ENCODE measurements at places on chromosomes 12 and 14.
A peak's percentile ranks its signal among the peaks of the same experiment; 100 is the strongest.

DNA sequence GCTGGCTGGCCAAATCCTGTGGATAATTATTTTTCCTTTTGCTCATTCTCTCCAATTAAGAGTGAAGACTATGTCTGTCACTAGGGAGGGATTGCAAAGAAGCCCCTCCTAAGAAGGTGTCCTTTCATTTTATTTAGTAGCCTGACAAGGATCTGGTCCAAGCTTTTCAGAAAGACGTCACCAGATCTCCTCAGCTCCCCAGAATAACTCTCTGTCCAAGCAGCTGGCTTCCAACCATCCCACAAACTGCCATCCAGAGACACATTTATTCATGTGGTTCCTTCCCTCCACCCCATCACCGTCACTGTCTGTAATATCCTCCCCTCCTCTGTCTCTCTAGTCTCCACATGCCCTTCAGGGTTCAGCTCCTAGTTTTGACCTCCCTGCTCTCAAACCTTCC, 69.9 kb downstream of the PPM1H start:
- no peak for DNase-seq

GRCh38 chr14:97021001-97021400, 223.8 kb downstream of the VRK1 start:
- peak; percentile 74 for DNase-seq

GRCh38 chr12:122845041-122845864, 10.0 kb downstream of the HIP1R start:
- no peak for DNase-seq

DNA sequence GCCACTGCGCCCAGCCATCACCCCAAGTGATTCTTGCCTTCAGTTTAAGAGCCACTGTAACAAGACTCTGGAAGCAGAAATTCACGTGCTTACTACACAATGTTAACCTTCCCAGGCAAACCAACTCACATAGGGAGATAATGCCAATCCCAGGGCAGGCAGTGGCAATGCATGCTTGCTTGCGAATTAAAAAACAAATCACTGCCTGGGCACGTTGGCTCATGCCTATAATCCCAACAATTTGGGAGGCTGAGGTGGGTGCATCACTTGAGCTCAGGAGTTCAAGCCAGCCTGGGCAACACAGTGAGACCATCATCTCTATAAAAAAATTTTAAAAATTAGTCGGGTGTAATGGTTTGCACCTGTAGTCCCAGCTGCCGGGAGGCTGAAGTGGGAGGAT, 37.8 kb upstream of the P2RX4 start:
- DNase-seq: no peak

- DNase-seq: peak; percentile 79
These were observed 167.5 kb downstream of the BTG1 start for GRCh38 chr12:91978143-91978542.

GRCh38 chr12:127334365-127334764, 932.6 kb upstream of the TMEM132C start:
- no peak for DNase-seq

DNA sequence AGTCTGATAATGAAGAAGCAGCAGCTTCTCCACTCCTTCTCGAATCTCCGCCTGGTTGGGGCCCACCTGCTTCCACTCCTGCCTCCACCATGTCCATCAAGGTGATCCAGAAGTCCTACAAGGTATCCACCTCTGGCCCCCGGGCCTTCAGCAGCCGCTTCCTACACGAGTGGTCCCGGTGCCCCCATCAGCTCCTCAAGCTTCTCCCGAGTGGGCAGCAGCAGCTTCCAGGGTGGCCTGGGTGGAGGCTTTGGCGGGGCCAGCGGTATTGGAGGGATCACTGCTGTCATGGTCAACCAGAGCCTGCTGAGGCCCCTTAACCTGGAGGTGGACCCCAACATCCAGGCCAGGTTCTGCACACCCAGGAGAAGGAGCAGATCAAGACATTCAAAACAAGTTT, 381.0 kb upstream of the USP15 start:
- DNase-seq: no peak

DNA sequence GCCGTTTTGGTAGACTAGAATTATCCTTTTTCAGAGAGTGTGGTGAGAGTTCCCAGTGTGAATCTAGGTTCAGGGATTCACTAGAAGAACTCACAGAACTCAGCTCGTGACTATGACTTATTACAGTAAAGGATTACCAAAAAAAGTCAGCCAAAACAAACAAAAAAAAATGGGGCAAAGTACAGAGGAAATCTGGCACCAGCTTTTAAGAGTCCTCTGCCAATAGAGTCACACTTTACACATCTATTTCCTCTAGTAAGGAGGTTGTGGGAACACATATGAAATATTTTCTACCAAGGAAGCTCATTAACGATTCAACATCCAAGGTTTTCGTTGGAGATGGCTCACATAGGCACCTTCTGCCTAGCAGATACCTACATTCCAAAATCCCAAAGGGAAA, 28.2 kb downstream of the TSPAN19 start:
- DNase-seq: no peak

DNA sequence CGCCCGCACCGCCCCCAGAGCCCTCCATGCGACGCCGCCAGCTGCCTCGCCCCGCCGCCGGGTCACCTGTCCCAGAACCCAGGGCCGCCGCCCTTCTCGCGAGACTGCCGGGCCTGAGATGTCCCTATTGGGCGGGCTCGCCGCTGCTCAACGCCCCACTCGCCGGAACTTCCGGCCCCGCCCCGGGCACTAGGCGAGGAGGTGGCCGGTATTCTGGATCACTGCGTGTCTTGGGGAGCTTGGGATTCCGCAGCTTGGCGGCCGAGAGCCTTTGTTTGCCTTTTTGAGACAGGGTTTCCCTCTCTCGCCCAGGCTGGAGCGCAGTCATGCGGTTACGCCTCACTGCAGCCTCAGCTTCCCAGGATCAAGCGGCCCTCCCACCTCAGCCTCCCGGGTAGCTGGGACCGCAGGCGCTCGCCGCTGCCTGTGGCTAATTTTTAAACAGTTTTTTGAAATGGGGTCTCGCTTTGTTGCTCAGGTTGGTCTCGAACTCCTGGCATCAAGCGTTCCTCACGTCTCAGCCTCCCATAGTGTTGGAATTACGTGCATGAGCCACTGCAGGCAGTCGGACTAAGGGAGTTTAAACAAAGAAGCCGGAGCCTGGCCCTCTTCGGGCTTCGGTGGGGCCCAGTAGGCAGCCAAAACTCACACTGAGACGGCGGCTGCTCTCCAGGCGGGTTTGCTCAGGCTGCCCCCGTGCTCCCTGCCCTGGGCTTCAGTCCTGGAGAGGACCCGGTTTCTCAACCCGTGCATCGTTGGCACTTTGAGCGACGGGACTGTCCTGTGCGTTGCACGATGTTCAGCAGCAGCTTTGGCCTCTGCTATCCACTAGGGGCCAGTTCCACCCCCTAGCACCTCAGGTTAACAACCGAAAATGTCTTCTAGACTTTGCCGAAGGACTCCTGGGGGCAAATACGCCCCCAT, at the start of gene SLC15A4:
TSS of gene SLC15A4 (minus strand) at position 43 of the 924 bp plus-strand sequence. CDS start at position 28, 15 bp downstream.
- DNase-seq: peak; percentile 89

DNA sequence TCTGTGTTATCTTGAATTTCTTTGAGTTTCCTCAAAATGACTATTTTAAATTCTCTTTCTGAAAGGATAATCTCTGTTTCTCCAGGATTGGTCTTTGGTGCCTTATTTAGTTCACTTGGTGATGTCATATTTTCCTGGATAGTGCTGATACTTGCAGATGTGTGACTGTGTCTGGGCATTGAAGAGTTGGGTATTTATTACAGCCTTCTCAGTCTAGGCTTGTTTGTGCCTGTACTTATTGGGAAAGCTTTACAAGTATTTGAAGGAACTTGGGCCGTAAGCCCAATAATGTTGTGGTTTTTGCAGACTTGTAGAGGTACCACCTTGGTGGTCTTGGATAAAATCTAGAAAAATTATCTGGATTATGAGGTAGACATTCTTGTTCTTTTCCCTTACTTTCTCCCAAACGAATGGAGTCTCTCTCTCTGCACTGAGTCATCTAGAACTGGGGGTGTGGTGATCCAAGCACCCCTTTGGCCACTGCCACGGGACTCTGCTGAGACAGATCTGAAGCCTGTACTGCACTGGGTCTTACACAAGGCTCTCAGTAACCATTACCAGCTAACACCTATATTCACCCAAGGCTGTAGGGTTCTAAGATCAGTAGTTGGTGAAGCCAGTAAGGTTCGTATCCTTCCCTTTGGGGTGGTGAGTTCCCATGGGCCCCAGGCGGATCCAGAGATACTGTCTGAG, 703.7 kb upstream of the MGAT4C start:
- DNase-seq: no peak

- DNase-seq: no peak
These were observed 57.4 kb downstream of the ACSM4 start for GRCh38 chr12:7361265-7361664.

DNA sequence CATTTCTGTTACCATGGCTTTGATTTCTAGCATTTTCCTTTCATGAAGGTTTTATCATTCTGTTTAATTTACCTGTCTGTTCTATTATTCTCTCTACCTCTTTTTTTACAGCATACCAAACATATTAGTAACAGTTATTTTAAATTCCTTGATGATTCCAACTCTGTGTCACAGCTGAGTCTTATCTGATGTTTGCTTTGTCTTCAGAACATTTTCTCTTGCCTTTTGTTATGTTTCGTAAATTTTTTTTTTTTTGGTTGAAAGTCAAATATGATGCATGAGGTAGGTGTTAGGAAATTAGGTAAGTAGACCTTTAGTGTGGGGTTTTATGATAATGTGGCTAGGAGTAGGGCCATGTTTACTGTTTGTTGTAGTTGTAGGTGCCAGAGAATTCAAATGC, 496.4 kb downstream of the FOXG1 start:
- no peak for DNase-seq

DNA sequence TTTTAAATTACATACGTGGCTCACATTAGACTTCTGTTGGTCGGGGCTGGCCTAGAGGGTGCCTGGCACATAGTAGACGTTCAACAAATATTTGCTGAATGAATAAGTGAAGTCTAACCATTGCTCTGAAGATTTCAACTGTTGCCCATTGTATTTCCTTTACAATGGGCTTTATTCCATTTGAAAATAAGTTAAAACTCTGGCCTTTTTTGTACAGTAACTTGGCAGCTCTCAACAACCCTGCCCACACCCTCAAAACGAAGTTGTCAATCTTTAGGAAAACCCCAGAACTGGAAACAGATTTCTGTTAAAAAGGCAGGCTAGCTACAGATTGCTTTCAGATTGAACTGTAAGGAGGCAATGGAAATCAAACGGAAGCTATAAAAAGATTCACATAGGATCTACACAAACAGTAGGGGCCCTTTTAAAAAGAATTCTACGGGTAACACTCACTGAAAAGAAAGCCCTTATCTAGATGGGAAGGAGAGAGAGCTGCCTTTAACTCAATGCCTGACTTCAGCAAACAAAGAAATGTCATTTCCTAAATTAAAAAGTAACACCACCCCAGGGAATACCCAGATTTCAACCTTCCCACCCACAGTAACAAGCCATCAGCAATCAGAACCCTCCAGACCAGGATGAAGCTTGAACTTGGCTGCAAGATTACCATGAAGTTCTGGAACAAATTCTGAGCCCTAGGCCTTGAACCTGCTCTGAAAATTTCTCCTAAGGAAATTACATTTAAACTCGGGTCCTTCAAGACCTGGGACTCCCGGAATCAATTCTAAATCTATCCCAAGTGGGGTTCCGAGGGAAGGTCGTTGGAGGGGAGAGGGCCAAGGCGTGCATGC, 1.4 kb downstream of the WSB2 start:
- DNase-seq: no peak

DNA sequence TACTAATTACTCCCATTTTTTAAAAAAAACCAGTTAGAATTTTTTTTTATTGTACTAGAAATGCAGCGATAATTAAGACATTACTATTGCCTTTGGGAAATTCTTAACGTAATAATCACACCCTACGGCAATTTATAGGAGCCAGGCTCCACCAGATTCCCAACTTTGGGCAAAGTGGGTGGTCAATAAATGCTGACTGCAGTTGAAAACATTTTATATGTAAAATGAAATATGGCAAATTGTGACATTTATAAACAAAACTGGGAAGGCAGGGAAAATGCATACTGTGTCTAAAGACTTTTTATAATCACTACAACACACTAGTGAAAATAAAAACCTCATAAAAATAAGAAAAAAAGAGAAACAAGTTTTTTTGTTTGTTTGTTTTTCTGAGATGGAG, 93.3 kb upstream of the HECTD1 start:
- DNase-seq: no peak

- no peak for DNase-seq
These were observed 22.0 kb upstream of the HSP90B1 start for GRCh38 chr12:103908246-103908541.

DNA sequence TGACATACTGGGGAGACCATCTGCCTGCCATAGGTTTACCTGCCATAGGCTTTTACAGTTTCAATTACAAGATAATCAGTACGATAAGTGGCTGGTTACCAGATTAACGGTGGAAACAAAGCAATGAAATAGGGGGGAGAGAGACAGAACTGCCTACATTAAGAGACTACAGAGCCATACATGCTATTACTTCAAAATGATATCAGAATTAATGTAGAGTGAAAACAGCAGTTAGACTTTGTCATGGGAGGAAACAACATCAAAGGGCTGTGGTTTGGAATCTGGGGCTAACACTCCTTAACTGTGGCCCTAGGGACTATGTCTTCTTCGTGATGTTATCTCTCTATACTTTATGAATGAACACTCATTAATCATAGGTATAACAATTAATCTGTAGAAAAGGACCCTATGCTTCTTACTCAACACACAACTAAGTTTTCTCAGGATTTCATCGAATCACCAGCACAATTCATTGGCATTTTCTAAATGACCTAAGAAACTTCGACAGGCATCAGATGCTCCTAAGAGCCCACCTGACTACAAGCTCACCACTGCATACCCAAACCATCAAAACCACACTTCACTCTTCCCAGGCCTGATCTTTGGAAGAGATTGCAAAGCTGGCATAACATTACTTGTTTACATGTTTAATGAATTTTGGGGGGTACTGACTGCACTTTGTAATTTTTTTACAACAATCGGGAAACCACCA, 475.6 kb upstream of the SOX5 start:
- DNase-seq: no peak

DNA sequence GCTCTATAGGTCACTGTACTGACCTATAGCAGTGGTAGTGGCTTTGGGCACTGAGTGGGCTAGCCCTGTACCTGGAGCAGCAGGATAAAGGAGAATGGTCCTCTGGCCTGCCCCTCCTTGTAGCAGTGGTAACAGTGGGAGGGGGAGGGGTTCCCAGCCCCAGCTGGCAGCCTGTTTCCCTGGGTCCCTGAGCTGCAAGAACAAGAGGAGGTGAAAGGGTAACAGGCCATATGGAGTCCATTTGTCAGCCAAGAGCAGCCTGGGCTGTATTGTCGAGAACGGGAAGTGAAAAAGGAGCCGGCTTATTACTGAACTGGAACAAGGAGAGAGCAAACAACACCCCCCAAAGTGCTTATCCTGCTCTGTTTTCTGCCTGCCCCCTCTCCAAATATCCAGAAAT, 73.8 kb upstream of the SRSF5 start:
- peak; percentile 88 for DNase-seq

Data from MV-4-11 (cell line).